ENCODE measurements at places on chromosomes 12 and 14.

- no peak for DNase-seq
These were observed 172.0 kb downstream of the C12orf75 start for GRCh38 chr12:105502426-105502930.

DNA sequence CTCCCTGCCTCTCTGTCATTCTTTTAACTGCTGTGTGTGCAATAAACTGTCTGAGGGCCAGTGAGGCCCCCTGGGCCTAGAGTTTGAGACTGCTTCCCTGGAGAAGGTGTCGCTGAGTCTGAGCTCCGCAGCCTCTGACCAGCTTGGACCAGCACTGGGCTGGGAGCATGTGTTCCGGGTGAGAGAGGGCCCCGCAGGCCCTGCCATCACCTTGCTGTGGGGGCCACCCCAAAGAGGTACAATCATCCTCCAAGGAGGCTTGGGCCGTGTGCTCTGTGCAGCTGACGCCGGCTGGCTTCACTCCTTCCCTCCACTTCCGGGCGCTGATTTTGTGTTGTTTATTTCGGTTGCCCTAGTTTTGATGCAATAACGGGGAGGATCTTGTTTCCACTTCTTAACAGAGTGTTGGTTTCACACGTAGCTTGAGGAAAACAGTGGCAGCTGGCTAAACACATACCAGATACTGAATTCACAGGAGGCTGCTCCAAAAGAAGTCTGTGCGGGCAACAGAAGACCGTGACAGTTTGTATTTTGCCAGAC, 121.6 kb downstream of the TMEM132C start:
- no peak for DNase-seq

DNA sequence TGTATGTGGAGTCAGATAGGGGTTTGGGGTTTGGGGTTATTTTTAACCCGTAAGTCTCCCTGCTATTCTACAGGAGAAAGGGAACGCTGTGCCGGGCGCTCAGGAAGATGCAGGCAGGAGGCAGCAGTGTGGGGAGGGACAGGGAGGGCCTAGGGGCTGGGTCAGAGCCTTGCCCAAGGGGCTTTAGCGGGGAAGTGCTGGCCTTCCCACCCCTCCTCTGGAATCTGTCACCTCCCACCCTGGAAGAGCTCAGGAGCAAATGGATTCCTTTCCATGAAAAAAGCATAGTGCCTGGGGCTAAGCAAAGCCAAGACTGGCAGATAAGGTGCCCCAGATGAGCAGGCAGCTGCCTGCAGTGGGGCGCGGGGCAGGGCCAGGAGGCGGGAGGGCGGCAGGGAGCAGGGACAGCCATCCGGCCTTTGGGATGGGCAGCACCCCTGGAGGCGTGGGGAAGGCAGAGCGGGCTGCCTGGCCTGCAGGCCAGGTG, 7.3 kb upstream of the INF2 start:
- no peak for DNase-seq

DNA sequence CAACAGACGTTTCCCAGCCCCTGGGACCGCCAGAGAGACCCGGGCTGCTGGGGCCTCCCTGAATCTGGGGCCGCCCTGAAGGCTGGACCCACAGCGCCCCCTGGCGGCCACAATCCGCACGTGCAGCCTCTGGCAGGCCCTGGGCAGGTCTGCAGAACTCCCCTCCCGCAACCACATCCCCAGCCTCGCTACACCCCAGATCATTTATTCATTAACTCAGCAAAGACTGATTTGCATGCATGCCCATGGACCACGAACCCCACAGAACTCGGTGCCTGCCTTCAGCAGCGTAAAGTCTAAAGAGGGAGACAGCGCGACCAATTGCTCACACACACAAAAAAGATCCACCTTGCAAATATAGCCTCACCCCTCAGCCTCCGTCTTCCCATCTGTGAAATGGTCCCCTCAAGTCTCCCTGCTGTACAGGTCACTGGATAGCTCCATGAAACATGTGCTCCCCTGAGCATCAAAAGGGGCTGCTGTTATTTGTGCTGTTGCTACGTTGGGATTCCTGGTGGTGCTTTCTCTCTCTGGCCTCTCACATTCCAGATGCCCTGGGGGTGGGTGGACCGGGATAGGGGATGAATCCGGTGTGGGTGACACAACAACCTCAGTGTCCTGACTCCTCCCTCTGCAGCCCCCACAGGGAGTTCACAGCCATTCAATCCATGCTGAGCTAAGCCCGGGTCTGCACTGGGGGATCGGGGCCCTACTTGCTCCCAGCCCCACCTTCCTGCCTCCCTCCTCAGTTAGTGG, 96.4 kb downstream of the SCARB1 start:
- DNase-seq = peak; percentile 62

DNA sequence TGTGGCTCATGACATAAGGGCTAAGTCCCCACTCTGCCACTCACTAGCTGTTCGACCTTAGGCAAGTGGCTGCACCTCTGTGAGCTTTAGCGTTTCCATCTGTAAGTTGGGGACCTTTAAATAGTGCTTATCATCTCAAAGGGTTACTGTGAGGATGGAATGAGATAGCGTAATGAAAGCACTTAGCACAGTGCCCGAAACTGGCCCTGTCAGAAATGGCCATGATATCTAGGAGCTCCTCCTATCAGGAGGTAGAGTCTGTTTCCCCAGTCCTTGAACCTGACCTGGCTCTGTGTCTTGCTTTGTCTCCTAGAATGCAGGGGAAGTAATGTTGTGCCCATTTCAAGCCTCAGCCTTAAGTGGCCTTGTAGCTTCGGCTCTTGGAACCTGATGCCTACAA, 211.0 kb downstream of the RBM19 start:
- DNase-seq = no peak

DNA sequence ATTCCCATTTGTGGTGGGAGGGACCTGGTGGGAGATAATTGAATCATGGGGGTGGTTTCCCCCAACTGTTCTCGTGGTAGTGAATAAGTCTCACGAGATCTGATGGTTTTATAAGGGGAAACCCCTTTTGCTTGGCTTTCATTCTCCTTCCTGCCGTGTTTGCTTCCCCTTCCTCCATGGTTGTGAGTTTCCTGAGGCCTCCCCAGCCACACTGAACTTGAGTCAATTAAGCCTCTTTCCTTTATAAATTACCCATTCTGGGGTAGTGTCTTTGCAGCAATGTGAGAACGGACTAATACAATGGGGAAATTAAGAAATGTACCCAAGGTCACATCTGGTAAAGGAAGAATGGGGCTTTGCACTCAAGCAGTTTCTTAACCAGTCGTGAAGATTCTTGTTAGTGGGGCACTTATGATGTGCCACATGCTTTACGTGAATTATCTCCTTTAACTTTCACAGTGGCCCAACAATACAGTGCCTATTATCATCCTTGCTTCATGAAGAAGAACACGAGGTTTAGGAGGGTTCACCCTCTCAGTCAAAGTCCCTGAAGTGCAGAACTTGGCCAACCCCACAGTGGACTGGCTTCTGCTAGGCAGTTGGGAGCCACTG, 234.3 kb downstream of the EFCAB11 start:
- DNase-seq = peak; percentile 54

DNA sequence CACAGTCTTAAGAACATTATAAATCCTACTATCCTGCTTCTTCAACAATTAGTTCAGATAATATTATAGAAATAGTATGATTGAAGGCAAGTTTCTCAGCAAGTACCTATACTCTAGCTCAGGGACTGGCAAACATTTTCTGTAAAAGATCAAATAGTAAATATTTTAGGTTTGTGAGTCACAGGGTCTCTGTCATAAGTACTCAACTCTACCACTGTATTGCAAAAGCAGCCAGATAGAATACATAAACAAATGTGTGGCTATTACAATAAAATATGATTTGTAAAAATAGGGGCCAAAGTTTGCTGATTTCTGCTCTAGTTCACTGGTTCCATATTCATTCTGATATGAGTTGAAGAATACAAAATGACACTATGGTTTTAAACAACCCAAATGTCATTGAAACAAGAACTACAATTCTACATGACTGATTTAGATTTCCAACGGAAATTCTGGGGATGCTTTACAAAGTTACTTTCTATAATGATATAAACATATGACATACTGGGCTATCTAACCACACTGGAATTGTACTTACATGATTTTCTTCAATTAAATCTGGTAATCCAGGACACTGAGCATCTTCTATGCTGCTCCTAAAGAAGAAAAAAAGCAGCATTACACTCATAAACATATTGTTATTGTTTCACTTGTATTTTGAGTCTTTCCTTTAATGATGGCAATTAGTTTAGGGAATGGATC, 23.2 kb downstream of the LGALS3 start:
- DNase-seq = no peak

DNA sequence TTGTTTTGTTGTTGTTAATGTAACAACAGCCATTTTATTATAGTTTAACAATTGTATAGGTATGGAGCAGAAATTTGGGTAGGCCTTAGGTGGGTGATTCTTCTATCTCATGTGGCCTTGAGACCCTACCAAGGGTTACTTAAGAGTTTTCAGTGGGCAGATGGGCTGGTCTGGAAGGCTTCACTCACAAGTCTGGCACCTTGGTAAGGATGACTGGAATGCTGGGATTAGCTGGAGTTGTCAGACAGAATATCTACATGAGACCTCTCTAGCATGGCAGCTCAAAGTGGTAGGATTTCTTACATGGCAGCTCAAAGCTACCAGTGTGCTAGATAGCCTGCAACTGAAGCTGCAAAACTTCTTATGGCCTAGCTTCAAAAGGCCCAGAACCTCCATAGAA, 2.2 kb upstream of the MARS1 start:
- no peak for DNase-seq

DNA sequence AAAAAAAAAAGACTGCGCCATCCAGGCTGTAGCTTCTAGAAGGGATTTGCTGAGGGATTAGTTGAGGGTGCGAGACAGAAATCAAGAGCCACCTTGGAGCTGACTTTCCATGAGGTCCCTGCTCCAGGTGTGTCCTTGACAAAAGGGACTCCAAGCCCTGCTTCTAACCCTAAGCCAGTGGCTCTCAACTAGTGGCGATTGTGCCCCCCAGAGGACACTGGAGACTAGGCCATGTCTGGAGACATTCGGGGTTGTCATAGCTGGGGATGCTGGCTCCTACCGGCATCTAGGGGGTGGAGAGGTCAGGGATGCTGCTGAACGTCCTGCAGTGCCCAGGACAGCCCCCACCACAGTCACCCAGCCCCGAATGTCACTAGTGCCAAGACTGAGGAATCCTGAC, 40.6 kb downstream of the SPRING1 start:
- DNase-seq = peak; percentile 15

- DNase-seq = no peak
These were observed 32.8 kb upstream of the RERG start for GRCh38 chr12:15253990-15254389.

DNA sequence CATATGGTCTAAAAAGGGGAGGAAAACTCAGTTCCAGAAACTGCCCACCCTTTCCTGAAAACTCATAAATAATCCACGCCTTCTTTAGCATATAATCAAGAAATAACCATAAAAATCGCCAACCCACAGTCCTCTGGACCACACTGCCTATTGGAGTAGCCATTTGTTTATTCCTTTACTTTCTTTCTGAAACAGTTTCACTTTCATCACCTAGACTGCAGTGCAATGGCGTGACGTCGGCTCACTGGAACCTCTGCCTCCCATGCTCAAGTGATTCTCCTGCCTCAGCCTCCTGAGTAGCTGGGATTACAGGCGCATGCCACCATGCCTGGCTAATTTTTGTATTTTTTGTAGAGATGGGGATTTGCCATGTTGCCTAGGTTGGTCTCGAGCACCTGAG, 44.2 kb downstream of the CLMN start:
- DNase-seq = no peak

DNA sequence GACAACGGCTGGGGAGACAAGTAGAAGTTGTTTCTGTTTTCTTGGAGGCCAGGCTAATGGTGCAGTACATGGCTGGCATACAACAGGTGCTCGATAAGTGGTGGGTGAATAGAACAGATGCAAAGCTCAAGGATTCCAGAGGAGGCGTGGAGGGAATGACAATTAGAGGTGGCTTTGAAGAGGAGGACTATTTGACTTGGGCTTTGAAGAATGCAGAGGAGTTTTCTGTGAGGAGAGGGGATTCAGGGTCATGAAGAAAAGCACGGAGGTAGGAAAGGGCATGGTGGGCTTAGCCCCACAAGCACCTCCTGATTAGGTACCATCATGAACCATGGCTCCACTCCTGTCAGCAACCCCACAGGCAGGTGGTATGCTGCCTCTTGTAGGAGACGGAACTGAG, 142.3 kb downstream of the RBM19 start:
- DNase-seq = no peak

- no peak for DNase-seq
These were observed 748 bp downstream of the MAPKAPK5 start for GRCh38 chr12:111842556-111843396.

- no peak for DNase-seq
These were observed 120.3 kb upstream of the PLEKHG7 start for GRCh38 chr12:92582475-92582874.

DNA sequence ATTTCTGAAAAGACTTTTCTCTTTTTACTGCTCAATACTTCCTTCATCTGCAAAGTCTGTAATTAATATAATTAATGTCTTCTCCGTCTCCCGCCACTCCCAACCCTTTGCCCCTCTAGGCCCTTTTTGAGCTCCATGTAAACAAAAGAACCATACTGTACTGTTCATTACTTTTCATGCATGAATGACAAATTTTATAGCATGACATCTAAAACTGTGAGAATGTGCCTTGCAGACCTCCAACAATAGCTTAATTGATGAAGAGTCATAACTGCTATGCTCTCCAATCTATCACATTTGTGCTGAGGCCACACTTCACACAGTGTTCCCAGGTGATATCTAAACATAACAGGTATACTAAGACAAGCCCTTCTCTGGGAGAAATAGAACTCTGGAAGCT, 1122.7 kb upstream of the ATXN7L3B start:
- no peak for DNase-seq

GRCh38 chr14:35687335-35687939, 121.7 kb downstream of the RALGAPA1 start:
- DNase-seq = peak; percentile 57

DNA sequence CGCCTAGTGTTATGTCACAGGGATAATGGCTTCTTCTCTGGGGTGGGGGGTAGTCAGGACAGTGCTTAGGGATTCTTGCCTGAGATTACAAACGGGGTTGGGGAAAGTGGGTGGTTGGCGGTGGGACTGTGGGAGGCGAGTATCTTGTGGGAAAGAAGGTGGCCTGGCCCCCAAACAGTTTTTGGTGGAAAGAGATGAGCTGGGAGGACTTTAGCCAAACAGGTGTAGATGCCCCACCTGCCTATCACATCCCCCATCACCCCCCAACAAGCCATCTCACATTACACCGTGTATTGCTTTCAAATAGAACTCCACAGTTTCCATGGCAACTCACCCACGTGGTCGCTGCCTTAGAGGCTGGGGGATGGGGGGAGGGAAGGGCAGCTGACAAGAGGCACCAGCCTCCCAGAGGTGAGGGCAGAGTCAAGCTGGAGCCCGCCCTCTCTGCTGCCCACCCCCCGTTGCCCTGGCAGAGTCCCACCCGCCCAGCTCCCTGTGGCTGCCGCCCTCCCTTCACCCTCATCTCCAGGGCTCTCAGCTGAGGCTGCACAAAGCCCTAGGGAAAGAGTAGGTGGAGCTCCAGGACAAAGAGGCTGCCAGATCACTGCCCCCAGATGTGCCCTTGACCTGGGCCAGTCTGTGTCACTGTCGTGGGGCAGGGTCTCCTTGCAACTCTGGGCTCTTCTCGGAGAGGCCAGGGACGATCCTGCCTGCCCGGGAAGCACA, 98.3 kb downstream of the LRRC74A start:
- DNase-seq = no peak

GRCh38 chr14:40629144-40629543, 977.5 kb upstream of the LRFN5 start:
- no peak for DNase-seq
